ENCODE measurements at places on chromosomes 2 and 18.

DNA sequence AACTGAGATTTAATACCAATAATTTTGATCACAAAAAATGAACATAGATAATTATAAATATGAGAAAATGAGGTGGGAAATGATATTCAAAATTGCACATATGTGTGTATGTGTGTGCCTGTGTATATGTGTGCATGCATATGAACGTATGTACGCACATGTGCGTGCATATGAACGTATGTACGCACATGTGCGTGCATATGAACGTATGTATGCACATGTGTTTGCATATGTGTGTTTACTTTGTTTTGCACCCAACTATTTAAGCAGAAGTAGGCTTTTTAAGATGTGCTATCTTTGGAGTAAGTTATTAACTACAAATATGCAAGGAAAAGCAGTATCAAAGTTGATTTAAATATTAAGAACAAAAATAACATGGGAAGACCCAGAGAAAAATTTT, 484.3 kb downstream of the EPHA4 start:
- DNase-seq: no peak
- no peaks in the 10 kb centered on the region for H3K4me1 ChIP-seq
- H3K4me3 ChIP-seq: no peak overlapping the region
- H3K36me3 ChIP-seq: no peaks in the 10 kb centered on the region

GRCh38 chr18:51330148-51330547, 132.7 kb upstream of the MEX3C start:
- no peaks in the 10 kb centered on the region for H3K27me3 ChIP-seq
- no peak overlapping the region for H3K27ac ChIP-seq
- no peaks in the 10 kb centered on the region for H3K36me3 ChIP-seq
- no peak overlapping the region for H3K4me3 ChIP-seq
- H3K4me1 ChIP-seq: no peaks in the 10 kb centered on the region
- DNase-seq: no peak

GRCh38 chr2:46787364-46787763, 128.2 kb downstream of the MCFD2 start:
- no peaks in the 10 kb centered on the region for H3K4me1 ChIP-seq
- no peak for DNase-seq
- H3K27me3 ChIP-seq: no peaks in the 10 kb centered on the region
- no peak overlapping the region for H3K27ac ChIP-seq
- no peak overlapping the region for H3K4me3 ChIP-seq

- no peak for DNase-seq
- H3K27ac ChIP-seq: no peak overlapping the region
- H3K4me3 ChIP-seq: no peak overlapping the region
- no peaks in the 10 kb centered on the region for H3K36me3 ChIP-seq
- H3K4me1 ChIP-seq: no peaks in the 10 kb centered on the region
- H3K27me3 ChIP-seq: no peaks in the 10 kb centered on the region
Observed at GRCh38 chr2:88666576-88666975, 24.9 kb upstream of the RPIA start.

- H3K4me1 ChIP-seq: peaks cover 17% of the 10 kb centered on the region
- no peak for DNase-seq
Observed at GRCh38 chr2:219210886-219211362, 4.3 kb downstream of the ZFAND2B start.

GRCh38 chr2:207320381-207321159, 154.8 kb upstream of the KLF7 start:
- no peaks in the 10 kb centered on the region for H3K36me3 ChIP-seq
- H3K4me3 ChIP-seq: no peak overlapping the region
- no peak for DNase-seq
- peaks cover 4% of the 10 kb centered on the region for H3K27me3 ChIP-seq
- H3K27ac ChIP-seq: no peak overlapping the region

DNA sequence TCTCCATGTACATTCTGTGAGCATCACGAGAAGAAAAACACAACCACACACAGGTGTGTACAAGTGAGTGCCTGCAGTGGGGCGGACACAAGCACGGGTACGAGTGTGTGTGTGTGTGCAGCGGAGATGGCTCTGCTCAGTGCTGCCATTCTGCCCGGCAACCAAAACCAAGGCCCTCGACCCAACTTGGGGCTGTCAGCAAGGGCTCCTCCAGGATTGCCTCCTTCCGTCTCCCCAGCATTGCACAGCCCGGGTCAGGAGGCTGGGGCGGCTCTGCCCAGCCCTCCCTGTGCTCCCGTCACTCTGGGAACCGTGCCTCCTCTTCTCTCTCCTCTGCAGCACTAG, 66.5 kb downstream of the PXDN start:
- no peak for DNase-seq
- H3K4me3 ChIP-seq: no peak overlapping the region
- peaks cover 32% of the 10 kb centered on the region for H3K36me3 ChIP-seq
- no peaks in the 10 kb centered on the region for H3K4me1 ChIP-seq
- H3K27ac ChIP-seq: no peak overlapping the region

DNA sequence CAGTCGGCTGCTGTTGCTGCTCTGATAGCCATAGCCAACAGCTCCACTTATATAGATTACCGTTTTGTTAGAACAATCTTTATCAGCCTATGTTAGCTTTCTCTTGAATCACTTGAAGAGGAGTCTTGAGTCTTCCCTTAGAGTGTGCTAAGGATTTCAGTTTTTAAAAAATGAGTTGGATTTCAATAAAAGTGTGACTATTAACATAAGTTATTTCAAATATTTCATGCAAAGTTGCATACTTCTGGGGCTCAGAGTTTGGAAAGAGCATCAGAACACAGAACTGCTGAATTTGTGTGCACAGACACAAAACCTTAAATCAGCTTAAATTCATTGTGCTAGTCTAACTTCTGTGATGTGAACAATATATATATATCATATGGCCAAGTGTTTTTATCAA, 174.7 kb downstream of the MTX2 start:
- no peak overlapping the region for H3K4me3 ChIP-seq
- no peak overlapping the region for H3K27ac ChIP-seq
- H3K27me3 ChIP-seq: no peaks in the 10 kb centered on the region
- no peaks in the 10 kb centered on the region for H3K4me1 ChIP-seq
- H3K36me3 ChIP-seq: no peaks in the 10 kb centered on the region
- DNase-seq: no peak

GRCh38 chr2:33404321-33404720, 72.1 kb upstream of the RASGRP3 start:
- H3K27ac ChIP-seq: no peak overlapping the region
- H3K4me1 ChIP-seq: no peaks in the 10 kb centered on the region
- H3K27me3 ChIP-seq: no peaks in the 10 kb centered on the region
- no peaks in the 10 kb centered on the region for H3K36me3 ChIP-seq
- DNase-seq: no peak
